ENCODE measurements at places on chromosomes 6 and 20. TPM values are rescaled to one million over a fixed set of nuclear protein-coding genes. Genes with fewer than 3 reads are reported as not detected.

LAMA5 gene
- 67.8 TPM for polyA plus RNA-seq

SIRPB1 gene
- 1.0 TPM for polyA plus RNA-seq

EPHA7 gene
- 11.2 TPM for polyA plus RNA-seq

MTG2 gene
- polyA plus RNA-seq = not detected

ENPP4 gene
- polyA plus RNA-seq = 37.9 TPM

CALHM5 gene
- polyA plus RNA-seq = 1.8 TPM

SAPCD1 gene
- 4.0 TPM for polyA plus RNA-seq

LTV1 gene
- polyA plus RNA-seq = 57.4 TPM

CRYBG1 gene
- not detected for polyA plus RNA-seq

GOPC gene
- 52.3 TPM for polyA plus RNA-seq

TTBK1 gene
- 0.06 TPM for polyA plus RNA-seq

CCN6 gene
- polyA plus RNA-seq = 0.52 TPM

TCF15 gene
- 4.4 TPM for polyA plus RNA-seq

CNBD2 gene
- polyA plus RNA-seq = not detected
